Sigmoid colon (tissue), 7 donors: ENCODE measurements at places on chromosomes 12 and 14.

GRCh38 chr12:12881151-12881909 is 10.0 kb upstream of the GPRC5A start:
- H3K36me3 ChIP-seq = no peaks in the 10 kb centered on the region
- no peak overlapping the region for H3K4me3 ChIP-seq
- no peaks in the 10 kb centered on the region for H3K4me1 ChIP-seq
- no peak overlapping the region for H3K27ac ChIP-seq

DNA sequence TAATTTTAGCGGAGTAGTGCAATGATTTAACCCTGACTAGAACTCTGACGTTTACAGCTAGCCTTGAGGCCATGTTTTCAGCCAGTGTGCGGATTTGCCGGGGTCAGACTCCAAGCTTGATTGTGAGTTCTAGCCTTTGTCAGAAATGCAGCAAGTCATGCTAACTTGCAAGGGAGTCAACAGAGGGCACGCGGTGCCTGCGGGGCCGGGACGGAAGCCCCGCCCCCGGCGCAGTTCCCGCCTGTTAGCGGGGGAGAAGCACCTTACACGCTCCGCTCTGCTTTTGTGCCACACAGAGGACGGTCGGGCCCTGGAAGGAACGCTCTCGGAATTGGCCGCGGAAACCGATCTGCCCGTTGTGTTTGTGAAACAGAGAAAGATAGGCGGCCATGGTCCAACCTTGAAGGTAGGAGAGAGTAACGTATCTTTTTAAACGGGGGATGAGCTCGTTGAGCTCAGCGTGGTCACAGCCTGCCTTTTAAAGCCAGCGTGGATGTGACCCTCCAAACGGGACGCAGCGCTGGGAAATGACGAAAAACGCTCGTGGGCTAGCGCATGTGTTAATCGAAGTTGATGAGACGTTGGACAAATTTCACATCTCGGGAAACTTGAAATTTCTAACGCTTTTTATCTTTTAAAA is 14.8 kb upstream of the EID3 start:
- no peaks in the 10 kb centered on the region for H3K27me3 ChIP-seq
- peak overlapping the region; percentile 98 for H3K27ac ChIP-seq
- DNase-seq = peak; percentile 93
- H3K4me3 ChIP-seq = peak overlapping the region; percentile 78
- H3K36me3 ChIP-seq = peaks cover 11% of the 10 kb centered on the region

GRCh38 chr12:52790427-52791270 is 5.3 kb downstream of the KRT3 start:
- peaks cover 9% of the 10 kb centered on the region for H3K4me1 ChIP-seq
- no peaks in the 10 kb centered on the region for H3K36me3 ChIP-seq
- H3K4me3 ChIP-seq = no peak overlapping the region

GRCh38 chr12:108832730-108833354 is 24.5 kb downstream of the SSH1 start:
- H3K27ac ChIP-seq = peak overlapping the region; percentile 90
- peaks cover 48% of the 10 kb centered on the region for H3K4me1 ChIP-seq
- no peak for DNase-seq
- no peaks in the 10 kb centered on the region for H3K27me3 ChIP-seq

DNA sequence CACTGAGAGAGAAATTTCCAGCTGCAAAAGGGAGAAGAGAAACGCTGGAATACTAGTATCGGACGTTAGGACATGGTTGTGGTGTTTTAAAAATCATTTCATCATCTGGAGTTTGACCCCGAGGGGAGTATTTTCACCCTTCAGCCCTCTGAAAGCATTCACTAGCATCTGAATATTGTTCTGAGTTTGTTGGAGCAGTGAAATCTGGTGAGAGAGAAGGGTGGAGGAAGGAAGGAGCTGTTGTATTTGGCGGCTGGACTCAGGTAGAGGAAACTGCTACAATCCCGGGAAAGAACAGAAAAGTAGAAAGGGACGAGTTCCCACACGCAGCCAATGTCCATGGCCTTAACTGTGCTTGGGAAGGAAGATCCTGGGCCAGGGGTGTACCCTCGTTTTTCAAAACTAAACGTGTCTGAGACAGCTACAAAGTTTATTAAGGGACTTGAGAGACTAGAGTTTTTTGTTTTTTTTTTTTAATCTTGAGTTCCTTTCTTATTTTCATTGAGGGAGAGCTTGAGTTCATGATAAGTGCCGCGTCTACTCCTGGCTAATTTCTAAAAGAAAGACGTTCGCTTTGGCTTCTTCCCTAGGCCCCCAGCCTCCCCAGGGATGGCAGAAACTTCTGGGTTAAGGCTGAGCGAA is 896 bp upstream of the CDKN1B start:
- H3K36me3 ChIP-seq = no peaks in the 10 kb centered on the region
- peaks cover 53% of the 10 kb centered on the region for H3K4me1 ChIP-seq
- no peaks in the 10 kb centered on the region for H3K27me3 ChIP-seq
- H3K27ac ChIP-seq = peak overlapping the region; percentile 99

- no peaks in the 10 kb centered on the region for H3K36me3 ChIP-seq
- H3K4me1 ChIP-seq = no peaks in the 10 kb centered on the region
- H3K4me3 ChIP-seq = no peak overlapping the region
These were observed 54.0 kb upstream of the RASSF8 start for GRCh38 chr12:25904442-25904841.
